ENCODE measurements at places on chromosomes 1 and 21.

- DNase-seq, result no peak
Observed at GRCh38 chr1:34361781-34362357, 185.2 kb downstream of the C1orf94 start.

GRCh38 chr1:248823517-248824001, 2.2 kb downstream of the SH3BP5L start:
- no peak for DNase-seq

GRCh38 chr1:217140041-217140901, 417.0 kb upstream of the ESRRG start:
- DNase-seq, result no peak

GRCh38 chr1:214500340-214501055, 50.9 kb downstream of the PTPN14 start:
- no peak for DNase-seq

DNA sequence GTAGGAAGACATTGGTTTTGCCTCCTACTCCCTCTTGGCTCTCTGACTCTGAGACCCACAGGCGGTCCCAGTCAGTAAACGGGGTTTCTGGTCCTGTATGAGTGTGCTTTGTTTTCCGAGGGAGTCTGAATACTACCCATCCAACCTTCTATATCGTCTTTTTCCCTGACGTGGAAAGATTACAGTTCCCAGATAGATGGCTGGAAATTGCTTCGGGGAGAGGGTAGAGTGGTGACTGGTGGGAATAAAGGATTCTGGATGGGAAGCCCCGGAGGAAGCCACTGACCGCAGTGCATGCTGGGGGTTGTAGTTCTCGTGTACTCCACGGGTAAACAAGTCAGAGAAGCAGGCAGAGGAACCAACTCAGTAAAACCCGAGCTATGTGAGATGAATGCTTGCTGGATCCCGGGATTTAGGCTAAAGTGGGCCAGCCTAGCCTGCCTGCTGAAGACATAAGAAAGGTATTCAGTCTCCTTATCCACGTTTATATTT, 66.2 kb upstream of the IRF2BP2 start:
- DNase-seq, result peak; percentile 45

GRCh38 chr1:181583598-181583997, 100.3 kb downstream of the CACNA1E start:
- no peak for DNase-seq

GRCh38 chr1:232483826-232484225, 146.1 kb downstream of the SIPA1L2 start:
- DNase-seq, result no peak

Data from activated CD8-positive, alpha-beta memory T cell treated with anti-CD3 and anti-CD28 coated beads for 1 hour (primary cell).